NCI-H82 (cell line): ENCODE measurements at places on chromosomes 12 and 14.

- no peak for DNase-seq
Measured at GRCh38 chr14:54083549-54084239, 127.1 kb upstream of the BMP4 start.

GRCh38 chr12:114152890-114153289 lies 186.8 kb upstream of the RBM19 start:
- no peak for DNase-seq

GRCh38 chr12:117000316-117000715 lies 89.6 kb downstream of the FBXW8 start:
- no peak for DNase-seq

GRCh38 chr12:59453475-59453874 lies 142.4 kb upstream of the SLC16A7 start:
- no peak for DNase-seq

GRCh38 chr14:49886523-49886922 lies 6.4 kb upstream of the ARF6 start:
- DNase-seq, result no peak

DNA sequence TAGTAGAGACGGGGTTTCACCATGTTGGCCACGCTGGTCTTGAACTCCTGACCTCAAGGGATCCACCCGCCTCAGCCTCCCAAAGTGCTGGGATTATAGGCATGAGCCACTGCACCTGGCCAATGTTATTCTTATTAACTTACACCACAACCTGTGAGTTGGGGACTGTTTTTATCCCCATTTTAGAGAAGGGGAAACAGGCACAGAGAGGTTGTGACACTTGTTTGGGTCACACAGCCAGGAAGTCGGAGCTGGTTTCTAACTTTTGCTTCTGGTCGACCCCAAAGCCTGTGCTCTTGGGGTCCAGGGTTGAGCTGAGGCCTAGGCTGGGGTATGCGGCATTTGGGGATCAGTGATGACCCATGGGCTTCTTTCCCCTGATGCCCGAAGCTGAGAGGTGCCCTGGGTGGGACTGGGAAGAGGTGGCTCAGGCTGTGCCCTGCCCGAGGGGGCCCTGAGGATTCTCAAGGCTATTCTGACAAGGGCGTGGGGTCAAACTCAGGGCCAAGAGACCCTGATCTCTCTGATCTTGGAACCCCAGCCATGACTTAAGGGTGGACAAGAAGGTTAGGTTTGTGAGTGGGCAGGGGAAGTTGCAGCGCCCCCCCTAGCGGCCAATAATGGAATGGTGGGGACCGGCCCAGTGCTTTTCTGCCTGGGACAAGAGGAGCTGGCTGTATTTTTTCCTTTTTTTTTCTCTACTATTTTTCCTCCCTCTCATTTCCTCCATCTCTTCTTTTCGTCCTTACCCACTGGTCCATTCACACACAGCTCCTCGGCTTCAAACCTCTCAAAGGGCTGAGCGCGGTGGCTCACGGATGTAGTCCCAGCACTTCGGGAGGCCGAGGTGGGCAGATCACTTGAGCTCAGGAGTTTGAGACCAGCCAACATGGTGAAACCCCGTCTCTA lies 3.0 kb downstream of the SDSL start:
- DNase-seq, result peak; percentile 62

- peak; percentile 6 for DNase-seq
Measured at GRCh38 chr14:45284802-45285201, 31.8 kb upstream of the MIS18BP1 start.

DNA sequence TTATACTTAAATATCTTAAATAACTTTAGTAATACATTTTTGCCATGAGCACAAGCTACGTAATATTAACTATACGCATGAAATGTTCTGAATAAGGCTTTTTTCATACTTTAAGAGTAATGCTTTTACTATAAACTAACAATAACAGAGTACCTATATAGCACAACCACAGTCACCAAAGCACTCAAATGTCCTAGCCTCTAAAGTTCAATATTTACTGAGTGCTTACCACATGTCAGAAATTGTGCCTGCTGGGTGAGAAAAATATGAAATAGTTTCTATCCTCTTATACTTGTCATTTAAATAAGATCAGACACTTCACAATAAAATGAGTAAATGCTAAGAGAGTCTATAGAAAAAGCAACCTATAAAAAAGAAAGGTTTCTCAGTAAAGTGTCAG lies 83.1 kb downstream of the SH2B3 start:
- DNase-seq, result no peak

- no peak for DNase-seq
Measured at GRCh38 chr12:16163901-16164300, 113.6 kb downstream of the SLC15A5 start.

DNA sequence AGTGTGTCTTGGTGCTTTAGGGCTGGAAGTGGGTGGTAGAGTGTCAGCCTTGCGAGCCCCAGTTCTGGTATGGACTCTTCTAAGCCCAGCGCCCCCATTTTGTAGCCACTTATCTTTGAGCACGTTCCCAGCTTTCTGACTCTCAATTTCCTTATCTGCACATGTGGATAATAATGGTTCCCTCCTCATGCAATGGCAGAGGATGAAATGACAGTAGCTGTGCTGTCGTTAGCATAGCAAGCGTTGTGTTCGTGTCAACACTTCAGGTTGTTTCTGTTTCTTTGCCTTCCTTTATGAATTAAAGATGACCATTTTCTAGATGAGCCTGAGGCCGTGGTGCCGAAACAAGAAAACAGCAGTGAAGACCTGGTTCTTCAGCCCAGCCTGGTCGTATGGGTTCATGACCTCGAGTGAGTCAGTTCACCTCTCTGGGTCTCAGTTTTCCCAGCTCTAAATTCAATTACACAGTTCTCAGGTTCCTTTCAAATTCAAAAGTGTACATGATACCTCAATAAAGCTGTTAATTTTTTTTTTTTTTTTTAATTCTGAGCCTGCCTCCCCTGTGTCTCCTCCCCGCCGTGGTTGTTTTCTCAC lies 233.0 kb downstream of the SLC41A2 start:
- no peak for DNase-seq

DNA sequence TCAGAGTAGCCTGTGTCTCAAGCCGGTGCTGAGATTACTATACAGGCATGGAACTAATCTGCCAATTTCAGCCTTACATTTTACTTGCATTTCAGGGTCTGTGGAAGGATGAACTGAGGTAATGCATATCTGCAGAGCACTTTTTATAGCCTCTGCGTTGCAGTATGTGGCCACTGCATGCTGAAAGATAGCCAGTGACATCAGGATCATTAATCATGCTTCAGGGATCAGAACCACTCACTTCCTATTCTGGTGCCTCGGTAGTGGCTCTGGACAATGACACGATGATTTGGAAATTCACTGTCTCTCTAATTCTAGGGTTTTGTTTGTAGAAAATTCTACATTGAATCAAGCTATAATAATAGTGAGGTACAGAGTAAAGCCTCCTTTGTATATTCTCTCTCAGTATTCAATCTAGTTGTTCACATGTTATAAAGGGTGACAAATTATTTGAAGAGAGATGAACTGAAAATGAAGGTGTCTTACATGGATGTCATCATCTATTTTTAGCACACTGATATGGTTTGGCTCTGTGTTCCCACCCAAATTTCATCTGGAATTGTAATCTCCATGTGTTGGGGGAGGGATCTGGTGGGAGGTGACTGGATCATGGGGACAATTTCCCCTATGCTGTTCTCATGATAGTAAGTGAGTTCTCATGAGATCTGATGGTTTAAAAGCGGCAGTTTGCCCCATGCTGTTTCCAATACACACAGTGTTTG lies 554.3 kb upstream of the MIS18BP1 start:
- peak; percentile 1 for DNase-seq

- no peak for DNase-seq
Measured at GRCh38 chr14:104131968-104132732, 6.2 kb upstream of the KIF26A start.
